NCI-H510A treated with DMSO at 0.1 percent for 48 hours (cell line): ENCODE measurements at places on chromosomes 7 and 10.

DNA sequence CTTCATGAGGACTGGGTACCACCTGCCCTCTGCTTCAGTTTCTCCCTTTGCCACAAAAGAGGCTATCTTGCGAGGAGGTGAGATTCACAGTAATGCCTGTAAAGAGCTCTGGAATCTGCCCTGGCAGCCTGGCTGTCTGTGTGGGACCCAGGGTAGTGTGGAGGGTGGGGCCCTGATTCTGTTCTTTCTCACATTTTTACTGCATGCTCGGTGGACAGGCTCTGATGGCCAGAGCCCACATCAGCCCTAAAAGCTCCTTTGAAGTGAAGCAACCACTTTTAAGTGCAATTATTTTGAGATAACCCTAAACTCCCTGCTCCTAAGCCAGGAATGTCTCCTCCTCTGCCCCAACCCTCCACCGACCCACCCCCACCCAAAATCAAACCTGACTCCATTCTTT is 92.1 kb upstream of the PODXL start:
- no peak for DNase-seq

DNA sequence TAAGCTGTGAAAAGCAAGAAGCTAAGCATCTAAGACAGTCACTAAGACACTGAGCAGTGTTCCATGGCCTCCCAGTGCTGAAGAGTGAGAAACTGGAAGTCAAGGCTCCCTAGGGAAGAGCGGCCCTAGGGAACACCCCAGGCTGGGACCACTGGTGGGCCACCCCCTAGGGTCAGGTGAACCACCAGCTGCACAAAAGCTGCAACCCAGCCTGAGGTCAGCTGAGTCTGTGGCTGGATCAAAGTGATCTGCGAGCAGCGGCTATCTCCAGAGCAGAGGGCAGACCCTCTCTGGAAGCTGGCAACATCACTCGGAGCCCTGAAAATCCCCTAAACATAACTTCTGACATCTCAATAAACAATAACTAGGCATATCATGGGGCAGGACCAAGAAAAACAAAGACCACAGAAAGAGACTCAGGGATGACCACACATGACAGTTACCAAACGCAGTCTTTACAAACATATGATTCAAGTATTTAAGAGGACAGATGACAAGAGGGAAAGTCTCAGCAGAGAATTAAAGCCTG is 125.8 kb downstream of the DLG5 start:
- no peak for DNase-seq

- DNase-seq: no peak
Observed at GRCh38 chr7:159137906-159138305, 6.8 kb downstream of the VIPR2 start.

DNA sequence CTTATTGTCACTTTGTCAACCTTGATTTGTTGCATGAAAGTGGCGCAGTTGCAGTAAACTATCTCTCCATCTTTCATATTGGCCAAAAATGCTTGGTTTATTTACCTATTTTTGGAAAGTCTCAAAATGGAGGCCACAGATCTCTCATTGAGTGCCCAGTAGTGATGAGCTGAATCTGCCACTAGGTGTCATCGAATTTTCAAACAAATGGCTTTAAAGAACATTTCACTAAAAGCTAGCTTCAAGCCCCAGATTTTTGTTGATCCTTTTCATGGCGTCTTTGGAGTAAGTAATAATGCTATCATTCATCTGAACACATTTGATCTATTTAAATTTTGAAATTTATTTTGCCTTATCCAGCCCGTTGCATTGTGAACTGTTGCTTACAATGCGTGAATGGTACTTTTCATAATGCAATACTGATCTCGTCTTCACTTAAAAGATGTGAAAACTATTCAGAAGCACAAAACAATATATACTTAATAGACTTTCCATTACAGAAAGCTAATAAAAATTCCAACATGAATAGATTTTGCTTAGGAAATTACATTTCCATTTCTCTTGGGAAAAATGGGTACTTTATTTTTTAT is 236.2 kb downstream of the DNAJB9 start:
- no peak for DNase-seq

GRCh38 chr7:87628780-87629569 is 777 bp downstream of the RUNDC3B start:
- peak; percentile 26 for DNase-seq

DNA sequence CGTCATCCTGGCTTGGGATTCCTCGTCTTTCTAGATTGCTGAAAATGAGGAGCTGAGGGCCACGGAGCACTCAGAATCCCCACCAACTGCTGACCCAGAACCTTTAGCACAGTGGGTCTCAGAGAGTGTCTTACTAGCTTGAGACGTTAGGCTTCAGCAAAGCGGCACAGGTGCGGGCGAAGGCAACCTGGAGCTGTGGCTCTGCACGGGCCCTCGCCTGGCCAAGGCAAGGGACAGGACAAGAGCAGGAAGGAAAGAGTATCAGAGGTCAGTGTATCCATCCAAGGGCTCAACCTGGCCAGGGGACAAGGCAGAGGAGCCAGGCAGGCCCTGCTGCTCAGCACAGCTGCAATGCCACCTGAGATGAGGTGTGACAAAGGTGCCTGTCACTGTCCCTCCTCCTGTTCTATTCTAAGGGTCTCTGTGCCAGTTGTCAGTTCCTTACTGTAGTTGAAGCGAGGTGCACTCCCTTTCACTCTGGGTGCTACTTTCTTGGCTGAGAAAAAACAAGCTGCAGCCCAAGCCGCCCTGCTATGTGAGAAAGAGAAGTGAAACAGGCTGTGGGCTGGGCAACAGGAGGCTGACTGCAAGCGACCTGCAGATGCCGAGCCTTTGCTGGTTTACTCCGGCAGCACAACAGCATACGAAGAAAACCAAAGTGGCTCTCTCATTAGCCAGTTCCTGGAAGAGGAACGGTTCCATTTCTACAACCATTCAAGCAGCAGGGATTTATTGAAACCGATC is 33.3 kb upstream of the KDM7A start:
- DNase-seq: no peak

GRCh38 chr7:113142385-113143119 is 24.2 kb upstream of the SMIM30 start:
- no peak for DNase-seq

GRCh38 chr10:20746856-20747255 is 150.3 kb downstream of the NEBL start:
- no peak for DNase-seq

GRCh38 chr10:20200758-20201157 is 384.5 kb downstream of the PLXDC2 start:
- no peak for DNase-seq

GRCh38 chr7:84474436-84474835 is 279.8 kb upstream of the SEMA3A start:
- no peak for DNase-seq

GRCh38 chr10:47061776-47062175 is 150.5 kb downstream of the PTPN20 start:
- DNase-seq: no peak

DNA sequence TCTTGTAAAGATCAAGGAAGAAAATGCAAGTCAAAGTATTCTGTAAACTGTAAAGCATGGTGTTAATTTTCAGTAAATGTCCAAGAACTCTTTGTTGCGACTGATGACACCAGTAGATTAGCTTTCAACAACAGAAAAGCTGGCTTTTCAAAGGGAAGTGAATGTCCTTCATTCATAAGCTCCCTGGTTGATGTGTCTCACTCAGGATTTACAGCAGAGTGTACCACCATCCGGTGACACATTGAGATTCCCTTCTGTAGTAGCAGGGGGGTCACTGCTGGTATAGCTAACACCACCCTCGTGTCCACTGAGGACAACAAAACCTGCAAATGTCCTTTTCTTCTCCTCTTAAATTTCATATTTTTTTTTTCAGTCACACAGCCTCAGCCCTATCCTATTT is 253.4 kb downstream of the SORCS1 start:
- no peak for DNase-seq

- no peak for DNase-seq
Observed at GRCh38 chr7:128865303-128865702, 2.6 kb downstream of the ATP6V1F start.

GRCh38 chr10:24513155-24513554 is 210.5 kb downstream of the ARHGAP21 start:
- no peak for DNase-seq

- DNase-seq: no peak
Observed at GRCh38 chr10:60846173-60846572, 67.9 kb downstream of the CDK1 start.

DNA sequence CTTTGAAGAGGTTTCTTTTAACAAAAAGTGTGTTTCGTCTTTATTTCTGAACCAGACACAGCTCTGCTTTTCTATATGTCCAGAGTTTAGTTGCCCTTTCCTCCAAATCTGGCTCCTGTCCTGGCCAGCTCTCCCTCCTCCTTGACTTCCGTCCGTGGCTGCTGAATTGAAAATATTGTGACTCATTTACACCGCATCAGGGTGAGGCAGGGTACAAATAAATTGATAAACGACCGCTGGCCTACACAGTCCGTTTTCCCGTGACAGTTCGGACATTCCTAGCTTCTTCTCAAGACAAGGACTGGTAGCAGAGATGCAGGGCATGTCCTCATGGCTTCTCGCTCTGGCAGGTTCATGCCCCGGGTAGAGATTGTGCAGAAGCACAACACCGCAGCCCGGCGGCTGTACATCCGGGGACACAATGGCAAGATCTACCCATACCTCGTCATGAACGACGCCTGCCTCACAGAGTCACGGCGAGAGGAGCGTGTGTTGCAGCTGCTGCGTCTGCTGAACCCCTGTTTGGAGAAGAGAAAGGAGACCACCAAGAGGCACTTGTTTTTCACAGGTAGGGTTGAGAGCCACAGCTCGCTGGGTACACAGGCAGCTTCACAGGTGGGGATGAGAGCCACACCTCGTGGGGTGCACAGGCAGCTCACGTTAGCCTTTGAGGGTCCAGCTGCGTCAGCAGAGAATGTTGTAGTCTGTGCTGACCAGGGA is 126.6 kb downstream of the TRRAP start:
- no peak for DNase-seq

GRCh38 chr7:30041526-30042269 is 13.5 kb downstream of the PLEKHA8 start:
- DNase-seq: no peak

DNA sequence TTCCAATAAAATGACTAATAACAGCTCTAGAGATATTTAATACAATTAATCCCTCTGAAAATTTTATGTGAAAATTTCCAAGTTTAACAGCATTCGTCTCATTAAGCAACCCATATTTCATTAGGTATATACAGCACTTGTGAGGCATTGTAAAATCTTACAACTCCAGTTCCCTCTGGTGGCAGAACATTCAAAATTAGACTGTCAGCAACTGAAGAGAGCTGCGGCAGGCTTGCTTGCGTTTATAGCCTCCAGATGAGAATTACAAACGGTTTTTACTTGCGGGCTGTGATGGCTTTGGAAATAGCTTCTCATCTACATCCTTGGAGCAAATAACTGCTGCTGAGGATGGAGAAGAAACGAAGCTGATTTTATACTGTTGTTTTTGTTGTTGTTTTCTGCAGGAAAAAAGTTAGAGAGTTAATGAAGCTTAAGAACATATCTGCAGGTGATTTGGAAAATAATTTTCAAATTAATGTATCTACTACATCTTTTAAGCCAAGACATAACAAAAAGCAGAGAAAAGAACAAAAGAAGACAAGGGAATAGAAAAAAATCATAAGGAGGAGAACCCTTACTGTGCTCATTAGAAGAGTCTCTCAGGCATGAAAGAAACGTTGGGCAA is 171.3 kb downstream of the MAGI2 start:
- peak; percentile 22 for DNase-seq

- DNase-seq: no peak
Observed at GRCh38 chr7:37706804-37707203, 23.2 kb downstream of the GPR141 start.

DNA sequence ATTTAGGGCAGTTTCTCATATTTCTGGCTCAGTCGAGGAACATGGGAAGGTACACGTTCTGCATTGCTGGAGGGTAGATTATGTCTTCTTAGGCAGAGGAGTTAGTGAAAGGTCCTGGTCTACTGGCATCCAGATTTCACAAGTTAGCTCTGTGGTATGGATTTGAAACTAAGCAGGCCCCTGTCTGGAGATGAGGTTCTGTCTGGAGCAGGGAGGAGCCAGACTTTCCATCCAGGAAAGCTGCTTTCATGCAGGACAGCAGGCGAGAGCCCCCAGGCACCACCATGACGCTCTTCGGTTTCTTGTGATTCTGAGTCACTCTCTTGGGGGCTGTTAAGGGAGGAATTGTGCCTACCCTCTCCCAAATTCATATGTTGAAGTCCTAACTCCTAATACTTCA is 184.3 kb downstream of the KIAA1217 start:
- no peak for DNase-seq

GRCh38 chr7:35792873-35793489 is 7.9 kb upstream of the SEPTIN7 start:
- DNase-seq: no peak
